Right cardiac atrium (tissue), 5 donors: ENCODE measurements at places on chromosomes 1 and 21. TPM values are rescaled to one million over a fixed set of nuclear protein-coding genes. Genes with fewer than 3 reads are reported as not detected.

GRCh38 chr1:156176610-156177210, 17.2 kb upstream of the SLC25A44 start:
- no peak for DNase-seq

GRCh38 chr1:229897501-229897900, 169.5 kb upstream of the GALNT2 start:
- no peak for DNase-seq

- DNase-seq = no peak
Observed at GRCh38 chr1:41564741-41565475, 80.4 kb upstream of the EDN2 start.

GRCh38 chr1:19979494-19979977, at the start of gene PLA2G2A:
Gene PLA2G2A, minus strand, starts transcription at chr1:19979618. Its CDS starts 845 bp downstream, at chr1:19978773.
- DNase-seq = peak; percentile 60

DNA sequence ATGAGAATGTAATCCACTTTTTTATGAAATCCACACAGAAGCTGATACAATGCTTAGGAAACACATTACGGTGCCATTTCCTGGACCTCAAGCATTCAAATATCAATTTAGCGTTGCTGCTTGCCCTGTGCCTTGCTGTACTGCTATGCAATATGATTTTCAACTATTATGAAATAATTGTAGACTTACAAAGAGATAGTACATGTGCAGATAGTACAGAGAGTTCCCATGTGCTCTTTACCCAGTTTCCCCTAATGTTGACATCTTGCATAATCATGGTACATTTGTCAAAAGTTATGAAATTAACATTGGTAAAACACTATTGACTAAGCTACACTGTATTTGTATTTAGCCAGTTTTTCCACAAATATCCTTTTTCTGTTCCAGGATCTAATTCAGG, 37.7 kb upstream of the PTBP2 start:
- no peak for DNase-seq

PDZK1 gene
- total RNA-seq = 0.14 TPM

TTC34 gene
- total RNA-seq = 1.5 TPM

CFHR3 gene
- total RNA-seq = not detected

TSSK3 gene
- total RNA-seq = 2.7 TPM

UBAP2L gene
- 110 TPM for total RNA-seq

DNAJC16 gene
- 18.3 TPM for total RNA-seq
